T-helper 9 cell (primary cell): ENCODE measurements at places on chromosomes 16 and 17.
A peak's percentile ranks its signal among the peaks of the same experiment; 100 is the strongest.

GRCh38 chr17:44905006-44906000 is 6.1 kb upstream of the EFTUD2 start:
- DNase-seq = no peak

GRCh38 chr16:50838885-50839284 is 97.0 kb downstream of the CYLD start:
- no peak for DNase-seq

DNA sequence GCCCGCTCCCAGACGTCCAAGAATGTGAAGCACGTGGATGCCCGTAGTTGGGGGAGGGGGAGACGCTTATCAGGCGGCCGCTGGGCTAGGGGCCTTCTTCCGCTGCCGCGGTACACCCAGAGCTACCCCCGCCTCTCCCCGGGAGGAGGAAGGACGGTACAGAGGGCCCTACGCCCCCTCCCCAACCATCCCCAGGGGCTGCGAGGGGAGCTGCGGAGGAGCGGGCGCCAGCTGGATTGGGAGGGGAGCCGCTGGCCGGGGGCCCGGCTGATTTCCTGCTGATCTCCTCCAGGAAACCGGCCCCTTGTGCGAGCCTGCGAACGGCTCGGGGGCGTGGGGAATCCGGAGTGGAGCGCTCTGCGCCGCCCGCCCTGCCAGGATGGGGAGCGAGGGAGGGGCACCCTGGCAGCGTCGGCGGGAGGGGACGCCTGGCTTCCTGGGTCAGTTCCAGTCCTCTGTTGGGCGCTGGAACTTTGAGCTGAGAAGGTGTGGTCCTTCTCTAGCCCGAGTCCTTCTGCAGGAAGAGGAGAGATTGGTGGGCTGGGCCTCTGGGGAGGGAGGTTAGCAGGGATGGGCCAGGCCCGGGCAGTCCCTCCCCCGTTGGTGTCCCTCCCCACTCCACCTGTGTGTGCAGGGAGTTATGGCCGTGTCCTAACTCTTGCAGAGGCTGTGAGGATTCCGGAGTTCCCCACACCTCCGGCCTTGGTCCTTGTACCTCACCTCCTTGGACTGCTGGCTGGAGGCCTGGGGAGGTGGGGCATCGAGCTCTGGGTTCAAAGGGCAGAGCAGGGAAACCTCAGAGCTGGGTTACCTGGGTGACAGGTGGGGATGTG is 19.2 kb downstream of the GJD3 start:
- DNase-seq = peak; percentile 31

GRCh38 chr16:47634126-47634525 is 173.0 kb downstream of the PHKB start:
- no peak for DNase-seq

DNA sequence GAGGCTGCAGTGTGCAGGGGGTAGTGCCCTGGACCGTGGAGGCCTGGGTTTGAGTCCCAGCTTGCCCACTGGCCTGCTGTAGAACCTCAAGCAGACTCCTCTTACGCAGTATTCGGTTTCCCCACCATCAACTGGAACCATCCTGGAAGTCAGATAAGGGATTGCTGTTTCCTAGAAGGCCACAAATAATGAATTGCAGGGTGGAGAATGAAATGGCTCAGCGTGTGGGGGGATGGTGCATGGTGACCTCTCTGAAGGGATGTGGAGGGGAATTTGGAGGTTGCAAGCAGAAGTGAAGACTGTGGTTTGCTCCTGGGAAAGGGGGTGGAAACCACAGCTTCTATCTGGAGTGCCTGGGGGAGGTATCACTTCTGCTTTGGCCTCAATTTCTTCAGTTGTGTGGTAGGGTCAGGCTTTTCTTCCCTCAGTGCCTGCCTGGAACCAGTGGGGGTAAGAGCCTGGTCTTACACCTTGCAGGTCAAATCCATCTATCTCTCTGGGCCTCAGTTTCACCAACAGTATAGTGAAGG is 1.7 kb downstream of the ADGRG5 start:
- no peak for DNase-seq
